ENCODE measurements at places on chromosomes 6 and 20. TPM values are rescaled to one million over a fixed set of nuclear protein-coding genes. Genes with fewer than 3 reads are reported as not detected.

ANKEF1 gene
- total RNA-seq = 7.6 TPM

- H3K4me3 ChIP-seq = peak overlapping the region; percentile 83
- peaks cover 3% of the 10 kb centered on the region for H3K36me3 ChIP-seq
- H3K4me1 ChIP-seq = peaks cover 24% of the 10 kb centered on the region
- peak overlapping the region; percentile 60 for H3K27ac ChIP-seq
Observed at GRCh38 chr20:63955281-63955826, 862 bp downstream of the UCKL1 start.

DNA sequence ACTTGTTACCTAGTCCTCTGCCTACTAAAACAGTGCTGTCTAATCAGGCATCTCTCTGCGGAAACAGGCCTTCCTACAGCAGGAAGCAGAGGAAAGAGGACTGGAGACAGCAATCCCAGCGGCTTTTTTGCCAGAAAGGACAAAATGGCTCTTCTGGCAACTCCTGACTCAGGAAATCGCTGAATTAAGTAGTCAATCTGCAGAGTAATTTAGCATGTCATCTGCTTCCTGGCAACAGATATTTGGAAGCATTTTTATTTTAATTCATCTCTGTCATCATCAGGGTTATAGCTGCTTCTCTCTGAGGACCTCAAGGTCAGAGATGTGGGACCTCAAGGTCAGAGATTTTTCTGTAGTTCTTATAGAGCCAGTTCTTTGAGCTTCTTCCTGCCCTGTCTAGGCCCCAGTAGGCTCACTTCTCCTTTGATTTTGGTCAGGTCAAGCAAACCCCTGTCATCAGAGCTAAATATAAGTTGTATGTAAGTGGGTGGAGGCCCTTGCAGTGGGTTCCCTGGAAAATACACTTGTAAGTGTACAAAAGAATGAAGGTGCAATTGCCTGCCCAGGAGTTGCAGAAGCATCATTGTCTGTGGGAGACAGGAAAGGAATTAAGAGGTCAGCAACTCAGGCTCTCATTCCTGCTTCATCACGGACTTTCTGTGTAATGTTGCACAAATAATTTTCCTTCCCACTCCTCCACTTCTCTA lies 229.4 kb downstream of the ALDH8A1 start:
- H3K27ac ChIP-seq = no peak overlapping the region
- no peak overlapping the region for H3K4me3 ChIP-seq
- no peak for DNase-seq
- peaks cover 8% of the 10 kb centered on the region for H3K27me3 ChIP-seq
- H3K4me1 ChIP-seq = no peaks in the 10 kb centered on the region

VSTM2L gene
- not detected for total RNA-seq

DNA sequence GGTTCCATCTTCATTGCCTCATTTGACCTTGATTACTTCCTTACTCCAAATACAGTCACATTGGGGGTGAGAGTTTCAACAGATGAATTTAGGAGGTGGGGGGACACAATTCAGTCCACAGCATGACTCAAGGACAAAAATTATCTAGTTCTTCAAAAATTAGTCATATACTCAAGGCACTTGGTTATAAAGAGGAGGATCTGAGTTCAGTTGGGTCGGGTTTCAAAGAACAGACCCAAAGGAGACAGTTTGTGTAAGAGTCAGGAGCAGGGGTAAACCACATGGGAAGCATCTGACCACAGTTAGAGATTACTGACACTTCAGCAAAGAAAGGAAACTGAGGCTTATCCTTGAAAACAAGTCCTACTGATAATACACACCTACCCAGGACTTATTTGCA lies 138.0 kb downstream of the TBC1D7 start:
- H3K27me3 ChIP-seq = peaks cover 36% of the 10 kb centered on the region
- DNase-seq = no peak
- H3K36me3 ChIP-seq = peaks cover 2% of the 10 kb centered on the region
- H3K27ac ChIP-seq = no peak overlapping the region
- peaks cover 6% of the 10 kb centered on the region for H3K4me1 ChIP-seq

GRCh38 chr6:154403788-154404187 lies 47.2 kb upstream of the IPCEF1 start:
- no peaks in the 10 kb centered on the region for H3K36me3 ChIP-seq
- H3K27ac ChIP-seq = no peak overlapping the region

SPDEF gene
- not detected for total RNA-seq

DNA sequence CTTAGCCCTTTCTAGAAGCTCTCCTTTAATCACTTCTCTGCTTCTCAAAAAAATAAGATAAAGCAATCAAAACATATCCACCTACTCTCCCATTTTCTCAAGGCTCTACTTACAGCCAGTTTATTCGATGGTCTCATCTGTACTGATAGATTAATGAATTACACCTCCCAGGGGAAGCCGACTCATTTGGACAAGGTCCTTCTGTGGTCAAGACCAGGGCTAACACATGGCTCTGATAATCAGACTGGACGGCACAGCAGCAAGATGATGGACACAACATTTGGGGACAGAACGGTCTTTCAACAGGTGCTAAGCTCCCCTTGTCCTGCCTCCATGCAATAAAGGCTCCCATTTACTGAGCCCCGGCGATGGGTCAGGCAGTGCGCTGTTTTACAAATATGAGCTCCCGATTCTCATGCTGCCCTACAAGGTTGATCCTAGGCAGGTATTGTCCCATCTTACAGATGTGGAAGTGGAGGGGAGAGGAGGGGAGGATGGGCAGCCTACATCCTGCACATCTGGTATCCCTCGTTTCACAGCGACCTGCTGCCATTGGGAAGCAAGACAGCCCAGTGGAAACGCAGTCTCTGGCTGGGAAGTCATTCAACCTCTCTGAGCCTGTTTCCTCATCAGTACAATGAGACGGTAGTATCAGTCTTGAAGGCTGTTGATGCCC lies 15.7 kb downstream of the CPNE5 start:
- H3K27me3 ChIP-seq = peaks cover 5% of the 10 kb centered on the region
- DNase-seq = no peak
- no peak overlapping the region for H3K4me3 ChIP-seq
- no peak overlapping the region for H3K27ac ChIP-seq
- peaks cover 21% of the 10 kb centered on the region for H3K4me1 ChIP-seq
- no peaks in the 10 kb centered on the region for H3K36me3 ChIP-seq

PLCB4 gene
- total RNA-seq = not detected

TNFAIP3 gene
- total RNA-seq = 89.5 TPM

DNA sequence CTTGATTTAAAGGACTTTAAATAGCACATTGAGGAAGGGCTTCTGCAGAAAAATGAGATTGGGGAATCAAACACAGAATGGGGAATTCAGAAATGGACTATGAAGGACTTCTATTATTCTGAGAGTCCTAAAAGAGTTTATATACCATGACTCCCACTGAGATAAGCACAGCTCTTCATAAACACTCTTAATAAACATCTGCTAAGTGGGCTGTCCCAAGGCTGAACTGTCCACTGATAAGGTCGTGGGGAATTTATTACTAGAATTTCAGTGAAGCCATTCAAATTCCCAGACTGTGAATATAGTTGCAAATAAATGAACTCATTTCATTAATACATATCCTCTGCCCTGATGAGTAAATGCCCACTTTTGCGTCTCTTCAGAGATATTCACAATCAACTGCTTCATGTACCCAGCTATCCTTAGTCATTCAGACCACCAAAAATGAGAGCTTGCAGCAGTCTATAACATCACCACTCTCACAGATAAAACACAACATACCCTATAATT lies 468.2 kb upstream of the RUNX2 start:
- DNase-seq = no peak
- H3K4me3 ChIP-seq = no peak overlapping the region
- H3K36me3 ChIP-seq = peaks cover 33% of the 10 kb centered on the region
- H3K27me3 ChIP-seq = no peaks in the 10 kb centered on the region
- H3K27ac ChIP-seq = no peak overlapping the region

RPS10 gene
- total RNA-seq = 1,507 TPM

- no peak for DNase-seq
- H3K27ac ChIP-seq = peak overlapping the region; percentile 46
- H3K4me1 ChIP-seq = peaks cover 18% of the 10 kb centered on the region
- H3K36me3 ChIP-seq = no peaks in the 10 kb centered on the region
- no peak overlapping the region for H3K4me3 ChIP-seq
Observed at GRCh38 chr20:50283922-50284810, 93.5 kb downstream of the CEBPB start.

HLA-DQA1 gene
- total RNA-seq = 4.6 TPM

- no peaks in the 10 kb centered on the region for H3K36me3 ChIP-seq
- peaks cover 42% of the 10 kb centered on the region for H3K27me3 ChIP-seq
- no peak for DNase-seq
- peaks cover 10% of the 10 kb centered on the region for H3K4me1 ChIP-seq
- no peak overlapping the region for H3K27ac ChIP-seq
- peak overlapping the region; percentile 82 for H3K4me3 ChIP-seq
Observed at GRCh38 chr6:167351656-167352345, 26.9 kb downstream of the TTLL2 start.

DNA sequence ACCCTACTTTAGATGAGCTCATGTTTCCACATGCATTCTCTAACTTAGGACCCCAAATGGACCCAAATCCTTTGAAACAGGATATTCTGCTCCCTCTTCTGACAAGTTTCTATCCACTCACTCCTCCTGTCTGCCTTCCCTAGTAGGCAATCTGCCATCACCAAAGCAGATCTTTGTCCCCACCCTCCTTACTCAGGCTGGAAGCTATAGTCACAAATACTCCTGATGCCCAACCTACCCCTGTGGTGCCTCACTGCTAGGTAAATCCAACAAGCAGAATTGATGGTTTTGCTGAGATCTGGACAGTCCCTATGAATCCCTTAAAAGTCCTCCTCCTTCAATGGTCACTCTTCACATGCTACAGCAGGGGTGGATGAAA lies 21.7 kb downstream of the ELOVL5 start:
- no peaks in the 10 kb centered on the region for H3K27me3 ChIP-seq
- peaks cover 37% of the 10 kb centered on the region for H3K36me3 ChIP-seq
- no peak overlapping the region for H3K4me3 ChIP-seq
- DNase-seq = no peak
- H3K27ac ChIP-seq = peak overlapping the region; percentile 32

RNASET2 gene
- 69.2 TPM for total RNA-seq

SLC13A3 gene
- 0.30 TPM for total RNA-seq

- H3K4me1 ChIP-seq = no peaks in the 10 kb centered on the region
- DNase-seq = no peak
- H3K27me3 ChIP-seq = no peaks in the 10 kb centered on the region
- H3K27ac ChIP-seq = no peak overlapping the region
Observed at GRCh38 chr6:48213076-48213788, 102.2 kb upstream of the PTCHD4 start.

DNA sequence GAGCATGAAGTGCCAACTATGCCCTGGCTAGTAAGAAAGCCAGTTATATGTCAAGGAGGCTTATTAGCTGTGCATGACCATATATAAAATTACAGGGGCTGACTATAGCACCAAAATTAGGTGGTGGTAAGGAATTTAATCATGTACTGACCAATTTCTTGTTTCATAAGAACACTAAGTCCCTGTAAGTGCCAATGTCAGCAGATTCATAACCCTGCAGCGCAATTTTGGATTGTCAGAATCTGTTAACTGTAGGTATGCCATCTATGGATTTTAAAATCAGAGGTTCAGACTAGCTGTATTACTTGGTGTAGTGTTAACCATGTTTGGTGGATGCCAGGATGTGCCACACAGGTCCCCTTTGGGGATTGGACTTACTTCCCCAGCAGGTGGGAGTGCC lies 182.1 kb downstream of the ADAT2 start:
- no peaks in the 10 kb centered on the region for H3K4me1 ChIP-seq
- no peak for DNase-seq
- no peaks in the 10 kb centered on the region for H3K27me3 ChIP-seq
- H3K27ac ChIP-seq = no peak overlapping the region
- peaks cover 4% of the 10 kb centered on the region for H3K36me3 ChIP-seq
- H3K4me3 ChIP-seq = no peak overlapping the region

SYTL3 gene
- 65.3 TPM for total RNA-seq

OPRL1 gene
- total RNA-seq = 2.6 TPM

- H3K27me3 ChIP-seq = no peaks in the 10 kb centered on the region
- H3K4me1 ChIP-seq = peaks cover 1% of the 10 kb centered on the region
- no peak overlapping the region for H3K4me3 ChIP-seq
- peaks cover 22% of the 10 kb centered on the region for H3K36me3 ChIP-seq
- no peak for DNase-seq
- no peak overlapping the region for H3K27ac ChIP-seq
Observed at GRCh38 chr20:13478366-13478765, 160.4 kb downstream of the TASP1 start.

KDM1B gene
- total RNA-seq = 9.7 TPM

DNA sequence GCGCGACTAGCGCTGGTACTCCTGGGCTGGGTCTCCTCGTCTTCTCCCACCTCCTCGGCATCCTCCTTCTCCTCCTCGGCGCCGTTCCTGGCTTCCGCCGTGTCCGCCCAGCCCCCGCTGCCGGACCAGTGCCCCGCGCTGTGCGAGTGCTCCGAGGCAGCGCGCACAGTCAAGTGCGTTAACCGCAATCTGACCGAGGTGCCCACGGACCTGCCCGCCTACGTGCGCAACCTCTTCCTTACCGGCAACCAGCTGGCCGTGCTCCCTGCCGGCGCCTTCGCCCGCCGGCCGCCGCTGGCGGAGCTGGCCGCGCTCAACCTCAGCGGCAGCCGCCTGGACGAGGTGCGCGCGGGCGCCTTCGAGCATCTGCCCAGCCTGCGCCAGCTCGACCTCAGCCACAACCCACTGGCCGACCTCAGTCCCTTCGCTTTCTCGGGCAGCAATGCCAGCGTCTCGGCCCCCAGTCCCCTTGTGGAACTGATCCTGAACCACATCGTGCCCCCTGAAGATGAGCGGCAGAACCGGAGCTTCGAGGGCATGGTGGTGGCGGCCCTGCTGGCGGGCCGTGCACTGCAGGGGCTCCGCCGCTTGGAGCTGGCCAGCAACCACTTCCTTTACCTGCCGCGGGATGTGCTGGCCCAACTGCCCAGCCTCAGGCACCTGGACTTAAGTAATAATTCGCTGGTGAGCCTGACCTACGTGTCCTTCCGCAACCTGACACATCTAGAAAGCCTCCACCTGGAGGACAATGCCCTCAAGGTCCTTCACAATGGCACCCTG lies 1.6 kb downstream of the TPBG start:
- no peak overlapping the region for H3K27ac ChIP-seq
- peak overlapping the region; percentile 65 for H3K4me3 ChIP-seq
- H3K4me1 ChIP-seq = peaks cover 6% of the 10 kb centered on the region
